BJ (cell line): ENCODE measurements at places on chromosomes 3 and 15.

DNA sequence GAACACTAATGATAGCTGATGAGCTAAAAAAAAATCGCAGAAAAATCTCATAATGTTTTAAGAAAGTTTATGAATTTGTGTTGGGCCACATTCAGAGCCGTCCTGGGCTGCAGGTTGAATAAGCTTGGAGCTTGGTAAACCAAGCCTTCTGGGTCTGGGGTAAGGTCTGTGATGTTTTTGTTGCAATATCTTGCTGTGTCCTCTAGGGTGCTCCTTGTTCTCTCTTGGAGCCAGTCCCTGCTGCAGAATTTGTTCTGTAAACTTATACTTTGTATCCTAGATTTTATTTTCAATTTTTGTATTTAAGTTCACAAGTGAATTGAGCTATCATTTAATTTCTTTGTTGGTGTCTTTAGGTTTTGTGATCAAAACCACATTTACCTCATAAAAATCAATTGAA is 143.7 kb downstream of the NR1D2 start:
- DNase-seq: no peak

DNA sequence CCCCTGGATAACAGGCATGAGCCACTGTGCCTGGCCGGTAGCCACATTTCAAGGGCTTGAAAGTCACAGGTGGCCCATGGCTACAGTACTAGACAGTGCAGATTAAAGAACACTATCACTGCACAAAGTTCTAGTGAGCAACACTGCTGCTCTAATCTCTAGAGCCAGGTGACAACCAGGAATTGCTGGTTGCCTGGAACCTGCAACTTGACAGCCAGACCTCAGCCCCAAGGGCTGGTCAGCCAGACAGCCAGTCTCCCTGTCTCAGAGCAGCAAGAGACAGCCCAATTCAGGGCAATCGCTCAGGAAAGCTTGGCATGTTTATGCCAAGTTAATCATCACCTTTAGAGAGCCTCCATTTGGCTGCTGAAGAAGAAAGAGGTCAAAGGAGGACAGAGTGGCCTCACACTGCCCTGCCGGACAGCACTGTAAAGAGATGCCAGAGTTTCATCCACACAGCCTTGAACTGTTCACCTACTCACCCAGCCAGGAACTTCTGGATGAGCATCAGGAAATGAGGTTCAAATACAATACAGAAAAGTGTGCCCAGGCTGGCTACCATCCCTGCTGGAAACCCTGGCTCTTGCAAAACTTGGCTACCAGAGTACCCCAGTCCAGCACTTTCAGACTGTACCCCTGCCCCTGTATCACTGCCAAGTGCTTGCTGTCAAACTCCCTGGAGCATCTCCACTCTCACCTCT is 6.0 kb downstream of the CCDC12 start:
- no peak for DNase-seq

DNA sequence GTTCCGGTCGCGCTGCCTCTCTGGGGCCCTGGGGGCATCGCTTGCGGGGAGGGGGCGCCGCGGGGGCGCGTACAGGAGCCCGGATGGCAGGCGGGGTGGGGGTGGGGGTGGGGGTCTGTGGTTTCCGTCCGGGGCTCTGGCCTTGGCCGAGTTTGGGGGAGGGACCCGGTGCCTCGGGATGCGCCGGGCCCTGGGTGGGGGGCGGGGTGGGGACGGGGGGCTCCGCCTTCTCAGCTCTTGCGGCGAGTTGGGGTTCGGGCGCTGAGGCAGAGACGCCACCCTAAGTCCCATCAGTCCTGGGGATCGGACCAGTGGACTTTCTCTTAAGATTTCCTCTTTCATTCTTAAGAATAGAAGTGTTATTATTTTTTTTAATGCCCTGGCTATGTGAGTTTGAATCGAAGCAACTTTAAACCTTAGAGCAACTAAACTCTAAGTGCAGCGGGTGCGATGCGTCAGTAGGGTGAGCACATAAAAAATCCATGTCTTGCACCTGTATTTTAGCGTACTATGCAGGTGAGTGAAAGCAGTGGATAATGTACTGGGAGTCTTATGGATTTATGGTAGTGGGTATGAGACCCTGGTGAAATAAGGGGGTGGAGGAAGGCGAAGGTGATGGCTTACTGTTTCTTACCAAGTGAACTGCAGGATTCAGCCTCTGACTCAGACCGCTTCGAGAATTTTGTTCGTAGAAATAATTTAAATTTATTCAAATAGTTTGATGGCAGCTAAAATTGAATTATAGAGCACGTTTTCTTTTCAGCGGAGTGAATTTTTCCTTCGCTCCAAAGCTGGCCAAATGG is 762 bp downstream of the CTNNB1 start:
- no peak for DNase-seq

DNA sequence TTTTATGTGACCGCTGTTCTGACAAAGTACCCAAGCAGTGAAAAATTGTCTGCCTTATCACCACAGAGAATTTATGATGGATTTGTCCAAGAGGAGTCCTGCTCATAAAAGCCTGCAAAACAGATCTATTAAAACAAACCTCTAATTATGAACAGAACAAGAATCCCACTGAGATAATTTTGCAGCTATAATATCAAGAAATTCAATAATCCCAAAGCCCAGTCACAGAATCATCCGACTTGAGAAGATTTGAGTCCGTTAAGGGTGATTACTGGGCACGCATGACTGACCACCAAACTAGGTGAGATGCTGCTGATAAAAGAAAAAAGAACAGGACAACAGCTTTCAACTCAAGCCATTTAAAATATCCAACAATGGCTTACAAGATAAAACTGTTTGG is 231.0 kb upstream of the WNT5A start:
- no peak for DNase-seq

DNA sequence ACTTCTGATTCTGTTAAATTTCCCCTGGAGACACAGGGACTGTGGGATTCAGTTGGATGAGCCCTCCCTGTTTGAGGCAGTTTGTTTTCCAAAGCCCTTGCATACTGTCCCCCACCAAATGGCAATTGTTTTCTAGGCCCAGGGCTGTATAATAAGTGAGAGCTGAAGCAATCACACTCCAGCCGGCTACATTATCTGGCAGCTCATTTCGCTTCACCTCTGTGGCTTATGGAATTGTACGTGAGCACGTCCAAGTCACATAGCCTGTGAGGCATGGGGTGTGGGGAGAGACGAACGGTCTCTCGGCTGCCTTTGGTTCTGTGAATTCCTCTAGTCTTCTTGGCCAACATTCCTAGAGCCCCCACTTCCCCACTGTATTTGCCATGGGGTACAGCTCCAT is 10.7 kb downstream of the RBP2 start:
- DNase-seq: no peak

GRCh38 chr3:94331831-94332230 is 269.0 kb downstream of the NSUN3 start:
- no peak for DNase-seq
